ENCODE measurements at places on chromosomes 7 and 10.

GRCh38 chr10:93871671-93872204 lies 22.0 kb upstream of the SLC35G1 start:
- no peak for DNase-seq

DNA sequence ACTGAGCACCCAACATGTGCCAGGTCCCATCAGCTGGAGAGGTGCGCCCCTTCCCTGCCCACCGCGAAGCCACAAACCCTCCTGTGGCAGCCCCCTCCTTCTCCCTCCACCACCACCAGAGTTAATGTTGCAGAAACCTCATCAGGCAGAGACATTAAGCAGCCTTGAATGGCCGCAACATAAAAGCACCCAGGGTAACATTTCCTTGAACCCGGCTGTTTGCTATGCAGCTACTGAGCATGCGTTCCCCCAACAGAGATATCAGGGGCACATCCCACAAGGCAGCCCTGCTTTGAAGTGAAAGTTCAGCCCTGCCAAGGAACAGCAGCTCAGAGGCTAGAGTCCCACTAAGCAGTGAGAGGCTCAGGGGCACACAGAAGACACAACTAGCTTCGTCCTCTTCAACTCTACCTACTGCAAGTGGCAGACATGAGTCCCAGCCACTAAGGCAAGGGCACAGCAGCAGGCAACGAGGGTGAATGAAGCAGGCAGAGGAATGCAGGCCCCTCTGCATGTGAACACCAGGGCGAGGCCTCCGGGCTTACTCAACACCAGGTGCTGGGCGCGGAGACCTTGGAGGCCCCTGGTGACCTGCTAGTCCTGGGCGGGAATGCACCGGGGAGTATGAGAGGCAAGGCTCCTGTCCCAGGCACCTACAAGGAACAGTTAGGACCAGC lies 107.4 kb downstream of the SLIT1 start:
- DNase-seq, result no peak

- DNase-seq, result peak; percentile 28
Measured at GRCh38 chr10:126242397-126243260, 145.6 kb downstream of the ADAM12 start.

DNA sequence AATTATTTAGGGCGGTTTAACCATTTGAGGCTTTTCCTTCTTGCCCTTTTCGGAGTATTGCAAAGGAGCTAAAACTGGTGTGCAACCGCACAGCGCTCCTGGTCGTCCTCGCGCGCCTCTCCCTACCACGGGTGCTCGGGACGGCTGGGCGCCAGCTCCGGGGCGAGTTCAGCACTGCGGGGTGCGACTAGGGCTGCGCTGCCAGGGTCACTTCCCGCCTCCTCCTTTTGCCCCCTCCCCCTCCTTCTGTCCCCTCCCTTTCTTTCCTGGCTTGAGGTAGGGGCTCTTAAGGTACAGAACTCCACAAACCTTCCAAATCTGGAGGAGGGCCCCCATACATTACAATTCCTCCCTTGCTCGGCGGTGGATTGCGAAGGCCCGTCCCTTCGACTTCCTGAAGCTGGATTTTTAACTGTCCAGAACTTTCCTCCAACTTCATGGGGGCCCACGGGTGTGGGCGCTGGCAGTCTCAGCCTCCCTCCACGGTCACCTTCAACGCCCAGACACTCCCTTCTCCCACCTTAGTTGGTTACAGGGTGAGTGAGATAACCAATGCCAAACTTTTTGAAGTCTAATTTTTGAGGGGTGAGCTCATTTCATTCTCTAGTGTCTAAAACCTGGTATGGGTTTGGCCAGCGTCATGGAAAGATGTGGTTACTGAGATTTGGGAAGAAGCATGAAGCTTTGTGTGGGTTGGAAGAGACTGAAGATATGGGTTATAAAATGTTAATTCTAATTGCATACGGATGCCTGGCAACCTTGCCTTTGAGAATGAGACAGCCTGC lies 3.1 kb downstream of the FZD1 start:
- DNase-seq, result no peak

DNA sequence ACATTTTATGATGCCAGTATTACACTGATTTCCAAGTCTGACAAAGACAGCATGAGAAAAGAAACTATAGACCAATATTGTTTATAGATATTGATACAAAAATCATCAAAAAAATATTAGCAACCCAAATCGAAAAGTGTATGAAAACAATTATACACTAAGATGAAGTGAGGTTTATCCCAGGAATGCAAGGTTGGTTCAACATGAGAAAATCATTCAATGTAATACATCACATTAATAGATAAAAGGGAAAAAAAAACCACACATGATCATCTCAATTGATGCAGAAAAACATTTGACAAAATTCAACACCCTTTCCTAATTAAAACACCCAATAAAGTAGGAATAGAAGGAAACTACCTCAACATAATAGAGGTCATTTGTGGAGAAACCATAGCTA lies 153.9 kb downstream of the DNAJC1 start:
- DNase-seq, result no peak

- no peak for DNase-seq
Measured at GRCh38 chr7:127946847-127947246, 84.4 kb downstream of the LRRC4 start.

GRCh38 chr10:12606461-12606860 lies 257.1 kb downstream of the CAMK1D start:
- no peak for DNase-seq

DNA sequence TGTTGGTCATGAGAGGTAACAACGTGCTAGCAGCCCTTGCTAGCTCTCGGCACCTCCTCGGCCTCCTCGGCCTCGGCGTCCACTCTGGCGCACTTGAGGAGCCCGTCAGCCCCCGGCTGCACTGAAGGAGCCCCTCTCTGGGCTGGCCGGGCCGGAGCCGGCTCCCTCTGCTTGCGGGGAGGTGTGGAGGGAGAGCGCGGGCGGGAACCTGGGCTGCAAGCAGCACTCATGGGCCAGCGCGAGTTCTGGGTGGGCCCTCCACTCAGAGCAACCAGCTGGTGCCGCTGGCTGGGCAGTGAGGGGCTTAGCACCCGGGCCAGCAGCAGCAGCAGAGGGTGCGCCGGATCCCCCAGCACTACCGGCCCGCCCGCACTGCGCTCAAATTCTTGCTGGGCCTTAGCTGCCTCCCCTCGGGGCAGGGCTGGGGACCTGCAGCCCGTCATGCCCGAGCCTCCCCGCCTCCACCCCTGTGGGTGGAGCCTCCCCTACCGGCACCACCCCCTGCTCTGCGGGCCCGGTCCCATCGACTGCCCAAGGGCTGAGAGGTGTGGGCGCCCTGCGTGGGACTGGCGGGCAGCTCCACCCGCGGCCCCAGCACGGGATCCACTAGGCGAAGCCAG lies 96.1 kb downstream of the PAXIP1 start:
- no peak for DNase-seq

DNA sequence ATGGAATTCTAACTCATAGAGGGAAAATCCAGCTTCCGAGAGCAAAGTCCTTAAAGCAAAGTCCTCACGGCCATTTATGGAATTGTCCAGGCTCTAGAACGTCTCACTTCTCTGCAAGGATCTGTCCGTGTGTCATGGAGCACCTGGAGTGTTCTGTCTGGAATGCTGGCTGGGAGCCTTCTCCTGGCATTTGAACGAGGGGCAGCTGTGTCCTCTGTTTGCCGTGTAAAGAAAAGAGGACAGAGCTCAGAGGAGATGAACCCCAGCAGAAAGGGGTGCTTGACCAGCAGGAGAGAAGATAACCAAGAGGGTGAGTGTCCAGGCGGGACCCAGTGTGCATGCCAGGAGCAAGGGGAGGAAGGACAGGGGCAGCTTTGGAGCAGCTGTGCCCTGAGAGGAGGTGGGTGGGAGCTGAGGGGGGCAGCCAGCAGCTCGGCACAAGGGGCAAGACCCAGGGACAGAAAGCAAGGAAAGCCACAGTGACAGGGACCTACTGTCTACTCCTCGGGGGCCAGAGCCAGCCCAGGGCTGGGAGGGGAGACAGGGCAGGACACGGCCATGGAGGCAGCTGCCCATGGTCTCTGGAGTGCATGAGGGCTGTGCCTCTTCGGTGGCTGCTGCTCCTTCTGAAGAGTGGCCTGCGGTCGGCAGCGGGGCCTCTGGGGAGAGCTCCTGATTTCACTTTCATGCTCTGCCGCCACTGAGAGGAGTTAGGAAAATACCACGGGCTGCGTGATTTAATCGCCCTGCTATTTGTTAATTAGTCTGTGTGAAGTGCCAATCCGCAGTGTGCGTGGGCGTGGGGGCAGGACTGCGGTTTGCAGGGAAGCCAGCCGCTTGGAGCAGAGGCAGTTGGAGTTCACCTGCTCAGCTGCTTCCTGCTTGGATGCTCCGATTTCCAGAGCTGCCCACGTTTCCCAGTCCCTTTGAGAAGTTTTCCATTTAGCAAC lies 149.3 kb upstream of the SHH start:
- no peak for DNase-seq

GRCh38 chr7:126398851-126399529 lies 853.8 kb downstream of the GRM8 start:
- no peak for DNase-seq

DNA sequence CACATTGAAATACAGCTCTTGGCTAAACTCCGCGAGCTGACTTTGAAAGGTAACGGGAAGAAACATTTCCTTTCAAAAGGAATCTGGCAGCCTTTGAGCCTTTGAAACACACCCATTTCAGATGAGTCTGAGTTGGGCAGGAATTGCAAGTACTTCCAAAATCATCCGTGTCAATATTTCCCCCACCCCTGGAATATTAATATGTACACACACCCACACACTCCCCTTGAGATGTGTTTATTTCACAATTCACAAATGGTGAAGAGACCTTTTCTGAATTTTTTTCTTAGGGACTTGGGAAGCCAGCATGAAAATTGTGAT lies 438.7 kb upstream of the NRP1 start:
- DNase-seq, result no peak
